Fibroblast of lung (primary cell): ENCODE measurements at places on chromosomes 5 and 9.

GRCh38 chr9:129482521-129483414, 138.1 kb downstream of the C9orf50 start:
- peak; percentile 90 for DNase-seq

GRCh38 chr9:132978451-132979131, at the start of gene GFI1B:
Gene GFI1B, plus strand, starts transcription at chr9:132978694. Its CDS starts 7,985 bp downstream, at chr9:132986679.
- DNase-seq = no peak

DNA sequence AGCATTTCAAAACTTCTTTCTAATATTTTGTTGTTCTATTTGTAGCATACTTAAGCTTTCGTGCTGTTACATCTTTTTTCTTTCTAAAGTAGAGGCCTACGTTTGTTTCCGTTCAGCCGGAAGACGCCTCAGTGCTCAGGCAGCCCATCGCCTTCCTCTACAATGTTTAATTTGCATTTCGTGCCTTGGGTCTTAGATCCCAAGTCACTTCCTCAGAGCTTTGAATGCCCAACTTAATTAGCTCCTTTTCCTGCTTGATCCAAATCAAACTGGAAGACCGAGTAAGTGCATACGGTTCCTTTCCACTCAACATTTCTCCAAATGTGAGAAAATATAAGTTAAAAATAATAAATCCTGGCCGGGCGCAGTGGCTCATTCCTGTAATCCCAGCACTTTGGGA, 43.2 kb downstream of the MRPL36 start:
- DNase-seq = no peak

- no peak for DNase-seq
These were observed 499.8 kb downstream of the BNC2 start for GRCh38 chr9:16370647-16371046.

DNA sequence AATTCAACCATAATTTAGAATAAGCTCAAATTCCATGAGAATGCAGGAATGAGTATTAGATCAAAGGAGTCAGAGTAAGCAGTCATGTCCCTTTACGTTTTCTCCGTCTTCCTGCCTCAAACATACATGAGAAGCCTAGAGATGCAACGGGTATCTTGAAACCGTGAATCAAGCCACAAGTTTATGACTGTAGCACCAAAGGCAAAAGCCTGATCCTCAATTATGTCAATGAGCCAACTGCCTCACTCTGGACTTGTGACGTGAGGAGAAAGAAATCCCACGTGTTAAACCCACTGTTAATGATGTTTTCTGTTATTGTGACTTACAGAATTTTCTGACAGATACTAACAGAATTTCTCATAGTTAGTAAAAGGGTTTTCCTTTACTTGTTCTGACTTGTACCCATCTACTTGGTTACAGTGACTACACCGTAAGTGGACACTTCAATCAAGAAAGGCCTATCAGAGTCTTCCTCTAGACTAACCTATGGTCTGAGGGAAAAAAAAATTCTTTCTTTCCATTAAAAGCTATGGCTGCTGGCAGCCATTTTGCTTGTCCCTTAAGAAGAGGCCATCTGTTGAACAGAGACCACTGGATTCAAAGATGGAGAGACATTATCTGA, 35.3 kb upstream of the HK3 start:
- DNase-seq = no peak

DNA sequence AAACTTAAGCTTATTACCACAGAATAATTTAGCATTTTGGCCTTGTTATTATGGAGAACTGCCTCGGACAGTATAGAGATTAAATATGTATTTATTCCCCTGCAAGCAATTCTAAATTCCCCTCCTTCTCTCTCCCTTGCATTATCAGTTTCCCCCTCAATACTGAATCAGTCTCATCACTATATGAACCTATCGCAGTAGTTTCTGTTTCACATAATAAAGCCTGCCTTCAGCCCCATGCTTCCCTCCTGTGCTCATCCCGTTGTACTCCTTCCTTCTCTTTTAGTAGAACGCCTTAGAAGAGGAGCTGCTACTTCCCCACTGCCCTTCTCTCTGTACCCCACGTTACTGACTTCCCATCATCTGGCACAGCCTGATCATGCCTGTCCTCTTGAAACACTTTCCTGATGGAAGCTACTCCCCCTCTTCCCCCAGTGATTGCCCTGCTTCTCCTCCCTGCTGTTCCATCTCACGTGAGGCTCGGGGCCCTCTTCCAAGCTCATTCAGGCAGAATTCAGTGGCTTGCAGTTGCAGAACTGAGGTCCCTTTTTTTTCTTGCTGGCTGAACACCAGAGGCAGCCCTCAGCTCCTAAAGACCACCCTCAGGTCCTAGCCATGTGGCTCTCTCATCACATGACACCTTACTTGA, 93.4 kb downstream of the PPIC start:
- no peak for DNase-seq

GRCh38 chr5:98050583-98050982, 722.9 kb upstream of the RGMB start:
- no peak for DNase-seq

- DNase-seq = peak; percentile 67
These were observed 103.5 kb downstream of the GCNT1 start for GRCh38 chr9:76562511-76562911.

- DNase-seq = no peak
These were observed 105.4 kb upstream of the PCAT7 start for GRCh38 chr9:94449486-94449885.
